Activated gamma-delta T cell treated with anti-CD3 and anti-CD28 coated beads, Interleukin-2, amount 50 U/mL, for 16 hours (primary cell): ENCODE measurements at places on chromosomes 7 and 10.

GRCh38 chr10:44873160-44873559 is 38.0 kb upstream of the TMEM72 start:
- DNase-seq = no peak

GRCh38 chr10:30056281-30056680 is 3.1 kb downstream of the JCAD start:
- DNase-seq = no peak

DNA sequence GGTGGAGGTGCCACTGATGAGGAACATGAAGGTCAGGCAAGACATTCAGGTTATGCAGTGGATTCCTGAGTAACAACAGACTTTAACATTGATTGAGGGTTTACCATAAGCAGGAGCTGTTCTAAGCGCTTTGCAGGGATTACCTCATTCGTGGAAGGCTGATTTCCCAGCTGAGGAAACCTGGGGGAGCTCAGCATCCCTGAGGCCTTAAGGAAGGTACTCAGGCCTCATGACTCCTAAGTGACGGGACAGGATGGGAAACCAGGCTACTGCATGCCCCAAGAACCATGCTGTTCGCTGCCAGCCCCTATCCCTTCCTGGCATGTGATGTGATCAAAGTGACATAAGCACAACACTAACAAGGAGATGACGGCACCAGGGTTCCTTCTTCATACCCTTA is 143.6 kb upstream of the NFE2L3 start:
- no peak for DNase-seq

DNA sequence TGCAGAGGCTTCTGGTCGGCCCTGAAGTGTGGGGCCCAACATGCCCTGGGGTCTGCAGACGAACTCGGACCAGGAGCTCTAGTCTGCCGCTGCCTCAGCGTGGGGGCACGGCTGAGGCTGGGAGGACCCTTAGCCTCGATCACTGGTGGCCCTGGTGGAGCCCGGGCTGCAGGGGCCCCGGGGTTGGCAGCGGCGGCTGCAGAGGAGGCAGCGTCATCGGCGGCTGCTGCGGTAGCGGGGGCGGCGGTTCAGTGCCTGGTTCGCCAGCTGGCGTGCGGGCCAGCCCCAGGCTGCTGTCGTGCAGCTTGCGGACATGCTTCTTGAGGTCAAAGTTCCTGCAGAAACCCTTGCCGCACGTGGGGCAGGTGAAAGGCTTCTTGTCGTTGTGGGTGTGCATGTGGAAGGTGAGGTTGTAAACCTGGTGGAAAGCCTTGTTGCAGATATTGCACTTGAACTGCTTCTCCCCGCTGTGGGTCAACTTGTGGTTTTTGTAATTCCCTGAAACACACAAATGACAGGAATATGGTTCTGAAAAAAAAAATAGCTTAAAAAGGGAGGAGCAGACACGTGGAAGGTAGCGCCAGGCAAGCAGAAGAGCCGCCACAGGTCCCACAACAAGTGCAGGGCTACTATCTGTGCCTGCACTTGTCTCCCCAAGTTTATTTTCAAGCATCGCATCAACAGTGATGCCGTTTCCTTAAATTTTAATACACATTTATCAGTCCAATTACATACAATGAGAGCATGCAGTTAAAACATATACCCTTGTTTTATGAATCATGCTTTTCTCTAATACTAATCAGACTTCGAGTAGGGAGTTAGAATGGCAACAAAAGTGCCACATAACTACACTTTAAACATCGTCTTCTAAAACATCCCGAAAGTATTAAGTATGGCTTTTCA is 2.4 kb downstream of the FEZF1 start:
- no peak for DNase-seq

- DNase-seq = no peak
Measured at GRCh38 chr7:4783292-4783652, 7.8 kb downstream of the AP5Z1 start.
